ENCODE measurements at places on chromosomes 3 and 15.

GRCh38 chr3:16374047-16374934, 109.3 kb downstream of the OXNAD1 start:
- no peak for DNase-seq

DNA sequence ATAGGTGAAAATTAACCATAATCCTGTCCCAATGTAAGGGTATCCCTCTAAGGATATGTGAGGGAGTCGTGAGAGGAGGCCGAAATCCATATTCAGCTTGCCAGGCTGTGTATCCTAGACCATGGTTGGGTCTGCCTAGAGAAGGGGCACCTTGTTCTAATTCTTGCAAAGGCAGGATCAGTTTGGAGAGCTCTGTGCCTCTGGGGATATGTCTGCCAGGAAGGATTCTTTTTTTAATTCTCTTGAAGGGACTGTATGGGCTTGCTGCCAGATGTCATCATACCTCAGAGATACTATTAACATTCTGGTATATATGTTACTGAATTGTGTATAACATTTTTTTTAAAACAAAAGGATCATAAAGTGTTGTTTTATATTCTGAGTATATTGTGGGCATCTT, 2.4 kb downstream of the ATP1B3 start:
- DNase-seq = no peak

- no peak for DNase-seq
Measured at GRCh38 chr3:106839576-106840280, 537.5 kb upstream of the CCDC54 start.

GRCh38 chr3:160180581-160181216, 44.5 kb upstream of the C3orf80 start:
- no peak for DNase-seq

- no peak for DNase-seq
Measured at GRCh38 chr3:63513791-63514190, 138.7 kb upstream of the SNTN start.

- no peak for DNase-seq
Measured at GRCh38 chr3:4425707-4426106, 41.4 kb downstream of the SUMF1 start.

- no peak for DNase-seq
Measured at GRCh38 chr15:45586125-45586524, 1.1 kb upstream of the BLOC1S6 start.

- DNase-seq = no peak
Measured at GRCh38 chr15:35633677-35634076, 87.7 kb upstream of the DPH6 start.

- DNase-seq = peak; percentile 75
Measured at GRCh38 chr15:90062462-90062932, 39.8 kb downstream of the IDH2 start.

GRCh38 chr15:29021857-29022256, 136.1 kb downstream of the APBA2 start:
- DNase-seq = no peak

DNA sequence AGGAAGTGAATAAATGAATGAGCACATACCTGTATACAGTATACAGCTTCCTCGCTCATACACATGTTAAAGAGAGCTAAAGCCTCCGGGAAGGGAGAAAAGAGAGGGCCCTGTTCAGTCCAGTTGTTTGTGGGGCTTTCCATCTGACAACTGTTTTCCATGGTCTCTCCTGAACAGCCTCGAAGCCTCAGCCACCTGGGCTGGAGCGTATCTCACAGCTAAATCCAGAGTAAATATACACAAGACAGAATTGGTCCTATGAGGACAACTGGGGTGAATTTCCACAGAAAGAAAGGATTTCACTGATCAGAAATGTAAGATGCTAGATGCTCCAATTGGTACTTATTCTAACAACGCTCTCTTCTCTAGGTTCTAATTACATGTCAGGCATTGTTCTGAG, 103.5 kb downstream of the LIPC start:
- DNase-seq = no peak

GRCh38 chr15:81106560-81106959, 27.5 kb upstream of the CFAP161 start:
- peak; percentile 70 for DNase-seq

DNA sequence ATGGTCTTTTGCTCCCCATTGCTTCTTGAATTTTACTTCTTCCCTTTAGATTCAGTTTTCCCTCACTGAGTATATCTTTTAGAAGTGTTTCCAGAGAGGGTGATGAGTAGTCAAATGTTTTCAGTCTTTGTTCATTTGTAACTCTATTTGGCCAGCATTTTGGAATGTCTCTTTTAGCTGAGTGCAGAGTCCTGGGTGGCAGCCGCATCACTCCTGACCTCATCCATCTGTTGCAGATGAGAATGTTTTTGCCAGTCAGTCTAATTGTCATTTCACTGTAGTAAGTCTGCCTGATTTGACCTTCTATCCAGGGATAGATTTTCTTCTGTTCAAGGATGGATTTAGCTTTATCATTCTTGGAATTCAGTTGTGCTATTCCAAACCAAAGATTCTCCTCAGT, 7.3 kb downstream of the SRPRB start:
- no peak for DNase-seq

GRCh38 chr3:108209579-108209978, 12.6 kb downstream of the IFT57 start:
- DNase-seq = no peak

DNA sequence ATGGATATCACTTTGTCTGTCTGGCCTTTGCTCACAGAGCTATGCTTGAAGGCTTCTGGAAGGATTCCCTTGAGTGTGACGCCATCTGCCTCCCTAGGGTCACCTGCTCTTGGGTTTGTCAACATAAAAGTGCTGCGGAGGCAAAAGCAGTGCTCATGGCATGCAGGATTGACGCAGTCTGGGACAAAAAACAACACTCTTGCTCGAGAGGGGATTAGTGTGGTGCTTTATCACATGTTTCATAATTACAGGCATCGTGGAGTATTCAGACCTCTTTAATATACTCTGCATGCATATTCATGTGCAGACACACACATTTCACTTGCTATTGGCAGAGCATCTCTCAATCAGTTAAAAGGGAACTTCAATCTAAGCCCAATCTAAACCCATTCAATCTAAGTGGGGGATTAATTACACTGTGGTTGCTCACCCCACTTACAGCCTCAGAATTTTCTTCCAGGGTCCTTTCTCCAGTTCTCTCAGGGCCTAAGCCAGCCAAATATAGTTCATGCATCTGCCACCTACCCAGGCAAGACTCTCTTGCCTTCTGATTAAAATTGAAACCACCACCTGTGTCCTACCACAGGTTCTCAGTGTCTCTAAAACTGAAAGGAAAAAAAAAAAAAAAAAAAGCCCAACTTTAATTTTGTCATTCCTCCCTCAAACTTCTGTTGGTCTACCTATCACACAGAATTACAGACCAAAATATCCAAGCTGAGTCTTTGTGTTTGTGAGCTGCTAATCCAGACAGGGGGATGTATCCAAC, 75.6 kb downstream of the BFSP2 start:
- no peak for DNase-seq

DNA sequence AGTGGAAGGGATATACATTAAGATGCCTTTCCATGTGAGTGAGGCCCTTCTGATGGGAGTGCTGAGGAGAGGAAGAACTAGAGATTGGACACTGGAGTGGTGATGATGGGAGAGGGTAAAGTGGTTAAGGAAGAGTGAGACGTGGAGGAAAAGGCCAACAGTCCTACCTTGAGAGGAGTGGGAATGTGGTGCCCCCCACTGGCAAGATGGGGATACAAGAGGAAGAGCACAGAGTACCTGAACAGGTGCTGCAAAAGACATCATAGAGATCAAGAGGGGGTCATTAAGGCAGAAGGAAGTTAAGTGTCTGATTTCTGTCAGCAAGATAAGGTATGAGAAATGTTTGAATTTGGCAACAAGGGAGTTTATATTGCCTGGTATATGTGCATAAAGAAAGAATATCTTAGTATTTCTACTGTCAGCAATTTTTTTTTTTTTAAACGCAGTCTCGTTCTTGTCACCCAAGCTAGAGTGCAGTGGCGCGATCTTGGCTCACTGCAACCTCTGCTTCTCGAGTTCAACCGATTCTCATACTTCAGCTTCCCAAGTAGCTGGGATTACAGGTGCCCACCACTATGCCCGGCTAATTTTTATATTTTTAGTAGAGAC, 34.0 kb downstream of the ARIH2 start:
- no peak for DNase-seq

GRCh38 chr15:70664494-70664893, 98.9 kb downstream of the UACA start:
- no peak for DNase-seq

GRCh38 chr15:93047621-93048425, 41.2 kb downstream of the RGMA start:
- DNase-seq = no peak

- DNase-seq = peak; percentile 72
Measured at GRCh38 chr3:120780977-120781376, 38.4 kb downstream of the GTF2E1 start.

DNA sequence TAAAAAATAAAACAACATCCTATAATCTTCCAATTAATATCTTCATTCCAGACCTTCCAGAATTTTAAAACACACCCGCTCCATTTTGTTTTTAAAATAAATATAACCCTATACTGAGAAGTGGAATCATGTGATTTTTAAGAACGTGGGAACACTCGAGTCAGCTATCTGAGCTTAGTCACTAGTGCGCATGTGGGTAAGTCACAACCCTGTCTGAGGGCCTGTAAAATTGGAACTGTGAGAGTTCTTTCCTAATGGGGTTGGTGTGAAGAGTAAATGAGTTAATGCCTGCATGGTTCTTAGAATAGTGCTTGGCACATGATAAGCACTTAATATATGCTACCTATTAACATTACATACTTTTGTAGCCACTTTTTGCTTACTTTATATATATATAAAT, 19.9 kb upstream of the POLR2M start:
- no peak for DNase-seq

- DNase-seq = no peak
Measured at GRCh38 chr15:49815950-49816349, 195.1 kb downstream of the DTWD1 start.

- DNase-seq = no peak
Measured at GRCh38 chr3:133477487-133477886, 77.6 kb downstream of the BFSP2 start.

DNA sequence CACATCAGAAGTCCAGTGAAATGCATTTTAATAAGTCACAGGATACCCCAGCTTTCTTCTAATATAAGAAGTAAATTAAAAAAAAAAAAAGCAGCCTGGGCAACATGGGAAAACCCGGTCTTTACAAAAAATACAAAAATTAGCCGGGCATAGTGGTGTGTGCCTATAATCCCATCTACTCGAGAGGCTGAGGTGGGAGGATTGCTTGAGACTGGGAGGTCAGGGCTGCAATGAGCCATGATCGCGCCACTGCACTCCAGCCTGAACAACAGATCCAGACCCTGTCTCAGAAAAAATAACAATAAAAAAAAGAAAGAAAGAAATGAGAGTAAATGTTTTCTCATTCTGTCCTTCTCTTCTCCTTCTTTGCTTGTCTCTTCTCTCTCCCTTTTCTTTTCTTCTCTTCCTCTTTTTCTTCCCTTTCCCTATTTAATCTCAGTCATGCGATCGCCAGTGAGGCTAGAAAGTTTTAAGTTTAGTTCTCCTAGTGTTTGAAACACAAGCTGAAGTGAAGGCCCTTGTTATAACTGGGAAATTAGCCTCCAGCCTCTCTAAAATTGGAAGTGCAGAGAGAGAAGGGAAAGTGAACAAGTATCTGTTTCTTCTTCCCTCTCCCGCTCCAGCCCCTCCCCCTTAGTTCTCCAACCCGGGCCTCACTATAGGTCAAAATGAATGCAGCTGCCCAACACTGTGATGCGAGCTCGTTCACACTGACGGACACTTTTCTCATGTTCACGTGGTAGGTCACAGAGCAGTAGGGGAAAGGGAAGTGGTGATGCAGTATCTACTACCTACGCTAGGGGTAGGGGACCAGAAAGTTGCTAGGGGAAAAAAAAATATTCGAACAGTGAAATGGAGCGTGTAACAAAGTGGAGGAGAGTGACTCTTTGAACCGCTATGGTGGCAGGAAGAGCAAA, 23.5 kb upstream of the TSC22D2 start:
- no peak for DNase-seq

- no peak for DNase-seq
Measured at GRCh38 chr15:42919799-42920518, 619 bp downstream of the TTBK2 start.

- peak; percentile 14 for DNase-seq
Measured at GRCh38 chr3:66276705-66277274, 56.0 kb downstream of the SLC25A26 start.

DNA sequence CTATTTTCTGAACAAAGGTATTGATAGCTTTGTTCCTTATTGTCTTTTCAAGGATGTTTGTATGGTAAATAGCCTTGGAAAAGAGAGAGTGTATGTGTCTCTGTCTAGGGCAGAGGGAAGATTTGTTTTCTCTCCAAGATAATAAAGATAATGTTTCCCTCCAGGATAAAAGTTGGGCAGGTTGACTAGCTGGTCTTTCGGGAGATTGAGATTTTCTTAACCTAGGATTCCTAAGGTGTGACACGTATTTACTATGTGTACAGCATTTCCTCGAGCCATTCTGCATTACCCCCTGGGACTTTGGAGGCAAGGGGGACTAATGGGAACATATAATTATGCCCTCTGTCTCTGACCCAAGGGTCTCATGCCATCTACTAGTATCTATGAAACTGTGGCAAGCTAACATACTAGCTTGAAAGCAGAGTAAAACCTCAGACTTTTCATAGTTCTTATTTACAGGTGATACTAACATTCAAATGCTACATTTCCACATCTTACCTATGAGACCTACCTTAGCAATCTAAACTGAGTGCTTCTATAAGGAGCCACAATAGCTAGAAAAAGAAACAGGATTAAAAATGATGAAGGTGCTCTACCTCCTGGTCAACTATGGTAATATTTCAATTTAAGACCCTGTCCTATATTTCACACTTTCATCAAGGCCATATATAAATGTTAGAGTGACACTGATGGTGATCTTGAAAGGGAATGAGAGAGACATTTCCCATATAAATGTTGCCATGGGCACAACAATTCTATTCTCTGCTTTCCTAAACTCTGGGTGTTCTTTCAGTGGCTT, 252.9 kb upstream of the CBLB start:
- DNase-seq = no peak

GRCh38 chr15:79923079-79923514, 26.3 kb upstream of the MTHFS start:
- peak; percentile 75 for DNase-seq

GRCh38 chr15:101017093-101017754, 98.1 kb downstream of the LRRK1 start:
- no peak for DNase-seq

DNA sequence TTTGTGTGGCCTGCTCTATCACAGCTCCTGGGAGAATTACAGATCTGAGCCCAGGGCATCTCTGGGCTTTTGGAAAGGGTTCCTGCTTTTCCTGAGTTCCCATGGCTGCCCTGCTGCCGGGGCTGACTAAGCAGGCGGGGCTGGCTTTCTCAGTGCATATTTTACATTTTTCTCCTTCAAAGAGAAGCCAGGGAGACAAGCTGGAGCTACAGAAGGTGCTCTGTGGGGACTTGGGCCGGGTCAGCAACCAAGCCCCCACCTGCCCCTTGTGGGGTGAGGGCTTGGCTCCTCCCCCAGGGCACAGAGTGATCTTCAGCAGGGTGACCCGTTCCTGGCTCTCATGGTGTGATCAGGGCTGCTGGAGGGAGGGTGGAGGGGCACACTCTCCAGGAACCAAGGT, 17.4 kb downstream of the ABTB1 start:
- peak; percentile 69 for DNase-seq

Data from RWPE1 (cell line).